Hair follicle dermal papilla cell (primary cell): ENCODE measurements at places on chromosomes 7 and 10. TPM values are rescaled to one million over a fixed set of nuclear protein-coding genes. Genes with fewer than 3 reads are reported as not detected.

Gene PITRM1
- 68.5 and 69.4 TPM in 2 replicates for total RNA-seq

Gene PANK1
- 4.0 and 5.7 TPM in 2 replicates for total RNA-seq

Gene EGR2
- total RNA-seq: 0.61 and 1.1 TPM in 2 replicates

Gene GIMAP6
- total RNA-seq: 0.16 TPM in 1 of 2 replicates, not detected in the other

Gene MSMB
- not detected in 2 replicates for total RNA-seq

Gene SEPHS1
- 31.6 and 42.7 TPM in 2 replicates for total RNA-seq

Gene RARRES2
- total RNA-seq: not detected in 2 replicates

Gene SH2D4B
- total RNA-seq: not detected in 2 replicates

Gene BAIAP2L1
- total RNA-seq: 5.8 and 6.7 TPM in 2 replicates
